ENCODE measurements at places on chromosomes 7 and 10.

DNA sequence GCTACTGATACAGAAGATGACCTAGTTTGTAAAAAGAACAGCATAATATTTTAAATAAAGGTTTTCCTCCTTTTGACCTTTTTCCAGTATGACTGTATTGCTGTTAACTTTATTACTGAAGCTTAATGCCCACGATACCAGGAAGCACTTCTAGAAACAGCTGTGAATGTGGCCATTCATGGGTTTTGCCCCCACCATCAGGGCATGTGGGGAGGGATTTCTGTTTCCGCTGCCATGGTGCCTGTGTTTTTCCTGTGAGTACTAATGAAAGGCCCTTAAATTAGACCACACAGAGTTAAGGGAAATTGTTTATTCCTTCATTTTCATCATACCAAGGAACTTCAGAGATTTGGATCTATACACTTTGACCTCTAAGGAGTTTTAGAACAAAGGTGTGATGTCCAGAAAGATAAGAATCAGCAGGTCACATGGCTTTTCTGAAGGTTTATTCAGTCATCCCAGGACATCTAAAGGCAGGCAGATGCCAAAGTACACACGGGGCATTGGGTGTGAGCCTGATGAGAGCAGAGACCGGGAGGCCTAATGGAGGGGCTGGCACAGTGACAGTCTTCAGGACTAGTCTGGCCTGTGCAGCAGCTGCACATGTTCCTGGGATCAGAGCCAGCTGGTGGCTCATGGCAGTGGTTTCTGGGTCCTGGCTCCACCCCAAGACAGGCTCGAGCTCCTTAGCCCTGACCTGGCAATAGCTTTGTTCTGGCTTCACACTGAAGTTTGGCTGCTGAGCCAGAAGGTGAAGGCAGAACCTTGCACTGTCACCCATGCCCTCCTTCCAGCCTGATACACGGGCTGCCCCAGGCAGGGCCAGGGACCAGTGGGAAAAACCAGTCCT is 190.9 kb downstream of the REEP3 start:
- no peak for DNase-seq

DNA sequence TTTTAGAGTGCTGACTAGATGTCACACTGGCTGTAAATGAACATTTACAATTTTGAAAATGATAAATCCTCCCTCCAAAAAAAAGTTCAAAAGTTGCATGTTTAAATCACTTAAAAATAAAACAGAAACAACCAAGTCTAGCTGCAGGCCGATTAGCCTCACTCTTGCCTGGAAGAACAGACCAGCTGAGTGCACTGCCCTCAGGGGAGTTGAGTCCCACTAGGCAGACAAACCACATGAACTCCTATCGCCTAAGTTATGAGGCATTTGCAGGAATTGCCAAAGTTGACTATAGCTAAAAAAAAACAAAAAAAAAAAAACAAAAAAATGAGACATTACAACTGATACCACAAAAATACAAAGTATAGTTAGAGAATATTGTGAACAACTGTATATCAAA is 510.0 kb downstream of the ANKRD7 start:
- DNase-seq, result no peak

- DNase-seq, result no peak
Observed at GRCh38 chr10:91162050-91162494, 58.4 kb upstream of the PCGF5 start.

GRCh38 chr7:133703547-133703946 is 423.6 kb upstream of the LRGUK start:
- no peak for DNase-seq

DNA sequence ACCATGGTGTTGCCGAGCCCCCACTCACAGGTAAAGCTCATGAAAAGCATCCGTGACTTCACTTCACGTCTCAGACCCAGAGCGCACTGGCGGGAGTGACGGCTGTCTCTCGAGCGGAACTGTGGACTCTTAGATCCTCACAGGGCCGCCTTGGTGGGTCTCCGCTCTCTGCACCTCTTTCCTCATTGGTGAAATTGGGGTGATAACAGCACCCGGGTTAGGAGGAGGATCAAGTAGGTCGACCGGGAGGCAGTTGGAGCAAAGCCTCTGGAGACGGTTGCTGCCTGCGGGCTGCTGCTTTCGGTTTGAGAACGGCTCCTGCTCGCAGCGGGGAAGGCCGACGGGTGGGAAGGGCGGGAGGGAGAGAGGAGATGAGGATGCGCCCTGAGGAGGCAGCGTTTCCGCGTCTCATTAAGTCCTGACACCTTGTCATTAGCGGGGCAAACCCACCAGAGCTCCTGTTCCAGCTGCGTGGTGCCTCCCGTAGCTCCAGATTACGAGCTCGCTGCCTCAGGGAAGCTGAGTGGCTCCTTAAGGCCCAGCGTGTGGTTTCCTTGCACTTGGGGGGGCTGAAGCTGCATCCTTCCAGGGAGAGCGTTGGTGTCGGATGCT is 51.9 kb upstream of the CFAP46 start:
- no peak for DNase-seq

- DNase-seq, result no peak
Observed at GRCh38 chr7:116093516-116094301, 63.1 kb upstream of the TFEC start.

All from stimulated activated CD4-positive, alpha-beta T cell treated with anti-CD3 and anti-CD28 coated beads, Interleukin-1b, Interleukin-23, amount 100 ng/mL, for 24 hours (primary cell).